ENCODE measurements at places on chromosomes 13 and 19.

DNA sequence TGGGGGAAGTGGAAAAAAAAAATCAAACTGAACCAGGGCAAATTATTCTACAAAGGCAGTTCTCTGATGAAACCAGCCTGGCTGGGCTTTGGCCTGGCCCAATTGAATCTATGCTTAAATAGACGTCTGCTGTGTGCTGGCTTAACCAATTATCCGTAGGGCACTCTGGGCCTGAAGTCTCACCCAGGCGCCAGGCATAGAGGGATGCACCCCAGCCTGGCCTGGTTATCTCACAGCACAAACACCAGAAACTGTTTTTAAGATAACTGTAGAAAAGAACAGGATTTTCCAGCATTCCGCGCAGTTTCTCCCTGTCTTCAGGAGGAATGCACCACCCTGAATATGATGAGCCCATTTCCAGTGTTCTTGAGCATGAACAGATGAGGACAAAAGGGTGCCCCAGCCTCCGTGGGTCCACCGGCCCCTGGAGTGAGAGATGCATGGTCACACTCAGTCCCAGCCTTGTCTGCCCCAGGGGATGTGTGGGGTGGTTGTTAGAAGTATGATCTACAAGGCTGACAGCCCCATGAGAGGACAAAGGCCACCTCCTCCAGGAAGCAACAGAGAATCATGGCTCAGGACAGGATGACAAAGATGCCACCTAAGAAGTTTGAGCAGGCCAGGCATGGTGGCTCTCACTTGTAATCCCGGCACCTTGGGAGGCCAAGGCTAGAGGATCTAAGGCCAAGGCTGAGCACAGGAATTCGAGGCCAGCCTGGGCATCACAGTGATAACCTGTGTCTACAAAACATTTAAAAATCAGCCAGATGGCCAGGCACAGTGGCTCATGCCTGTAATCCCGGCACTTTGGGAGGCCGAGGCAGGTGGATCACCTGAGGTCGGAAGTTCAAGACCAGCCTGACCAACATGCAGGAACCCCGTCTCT is 50.2 kb downstream of the PEPD start:
- no peak for DNase-seq

- no peak for DNase-seq
These were observed 49.8 kb downstream of the VAV1 start for GRCh38 chr19:6822311-6822670.

DNA sequence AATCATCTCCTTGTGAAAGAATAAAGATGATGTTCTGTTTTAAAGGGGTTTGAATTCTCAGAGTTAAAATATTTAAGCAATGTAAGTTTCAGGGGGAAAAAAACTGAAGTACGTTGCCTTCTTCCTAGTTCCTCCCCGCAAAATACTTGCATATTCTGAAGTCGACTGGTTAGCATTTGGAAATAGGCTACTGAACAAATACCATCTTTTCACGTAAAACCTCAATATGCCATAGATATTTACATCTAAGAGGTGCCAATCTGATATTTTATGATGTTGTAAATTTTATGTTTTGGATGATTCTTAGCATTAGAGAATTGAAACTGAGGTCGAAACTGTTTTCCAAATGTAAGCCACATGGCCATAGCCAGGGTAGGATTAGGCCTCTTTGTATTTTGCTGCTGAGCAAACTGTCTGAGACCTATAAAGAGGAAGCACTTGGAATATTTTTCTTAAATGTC is 138.3 kb downstream of the FLT1 start:
- DNase-seq, result no peak

DNA sequence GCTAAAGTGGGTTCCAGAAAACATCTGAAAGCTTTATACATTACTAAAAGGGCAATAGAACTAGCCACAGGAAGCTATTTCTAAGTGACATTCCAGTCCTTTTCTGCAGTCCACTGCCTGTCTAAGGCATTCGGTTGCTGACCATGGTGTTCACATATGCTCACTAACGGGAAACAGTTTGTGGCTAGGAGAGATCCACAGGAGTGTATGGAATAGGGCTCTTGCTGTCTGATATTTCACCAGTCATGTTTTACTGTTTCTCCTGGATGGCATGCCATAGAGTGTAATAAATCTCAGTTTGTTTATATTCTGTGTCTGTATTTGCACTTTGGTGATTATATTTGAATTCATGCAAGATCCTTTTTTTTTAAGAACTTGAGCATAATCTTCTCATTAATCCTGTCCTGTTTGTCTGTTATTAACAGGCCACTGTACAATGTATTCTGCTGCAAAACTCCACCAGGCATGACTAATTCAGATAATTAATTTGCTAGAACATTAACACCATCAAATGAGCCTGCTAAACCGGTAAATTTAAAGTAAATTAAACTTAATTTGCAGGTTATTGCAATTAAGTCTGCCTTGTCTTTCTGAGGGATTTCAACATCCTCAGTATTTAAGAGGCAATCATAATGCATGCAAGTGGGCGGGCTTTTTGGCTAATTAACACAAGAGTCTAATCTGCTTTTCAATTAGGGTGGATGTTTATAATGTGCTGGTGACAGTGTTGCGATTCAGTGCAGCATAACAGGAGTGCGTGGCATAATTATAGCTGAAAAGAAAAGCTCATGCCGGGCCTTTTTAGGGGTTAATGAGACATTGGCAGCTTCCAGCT is 201.3 kb downstream of the POU4F1 start:
- DNase-seq, result no peak

DNA sequence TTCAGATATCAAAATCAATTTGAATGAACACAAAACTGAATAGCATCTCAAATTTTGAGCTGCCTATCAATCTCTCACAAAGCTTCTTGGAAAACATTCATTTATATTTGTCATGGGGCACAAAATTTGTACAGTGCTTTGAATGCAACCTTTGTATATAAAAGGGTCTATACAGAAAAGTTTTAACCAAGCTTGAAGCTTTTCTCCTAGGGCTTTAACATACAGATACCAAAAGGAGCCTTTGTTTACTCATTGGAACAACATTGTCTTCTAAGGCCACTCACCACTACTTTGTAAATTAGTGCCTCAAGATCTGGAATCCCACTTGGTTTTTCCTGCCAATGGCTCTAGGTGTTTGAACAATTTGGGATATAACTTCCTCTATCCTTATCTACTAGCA is 21.2 kb downstream of the LNX2 start:
- DNase-seq, result no peak

GRCh38 chr19:3512562-3513228 is 6.6 kb downstream of the FZR1 start:
- no peak for DNase-seq

GRCh38 chr13:80336370-80336769 is 4.6 kb downstream of the SPRY2 start:
- no peak for DNase-seq

DNA sequence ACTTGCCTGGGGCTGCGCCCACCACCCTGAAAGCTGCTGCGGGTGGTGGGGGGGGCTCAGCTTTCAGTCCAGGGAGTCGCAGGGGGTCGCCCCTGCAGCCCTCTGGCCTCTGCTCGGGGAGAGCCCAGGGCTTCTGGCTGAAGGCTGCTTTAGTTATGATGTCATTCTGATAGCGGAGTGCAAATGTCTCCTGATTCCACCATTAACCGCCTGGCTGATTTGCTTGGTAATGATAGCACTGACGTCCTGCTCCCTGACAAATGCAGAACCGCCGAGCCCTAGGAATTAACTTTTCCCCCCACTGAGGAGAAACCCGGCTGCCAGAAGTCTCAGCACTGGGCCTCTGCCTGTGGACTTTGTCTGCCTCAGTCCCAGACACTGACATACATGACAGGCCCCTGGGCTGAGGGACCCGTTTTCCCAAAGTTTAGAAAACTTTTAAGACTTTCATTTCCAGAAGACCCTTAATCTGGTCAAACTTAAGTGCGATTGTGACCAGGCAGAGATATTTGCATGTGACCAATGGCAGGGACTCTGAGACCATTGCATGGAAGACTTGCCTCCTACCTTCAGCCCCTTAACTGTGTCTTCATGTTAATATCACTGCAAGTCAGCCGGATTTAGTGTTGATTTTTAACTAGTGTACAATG is 142.5 kb upstream of the ZNF536 start:
- DNase-seq, result no peak

DNA sequence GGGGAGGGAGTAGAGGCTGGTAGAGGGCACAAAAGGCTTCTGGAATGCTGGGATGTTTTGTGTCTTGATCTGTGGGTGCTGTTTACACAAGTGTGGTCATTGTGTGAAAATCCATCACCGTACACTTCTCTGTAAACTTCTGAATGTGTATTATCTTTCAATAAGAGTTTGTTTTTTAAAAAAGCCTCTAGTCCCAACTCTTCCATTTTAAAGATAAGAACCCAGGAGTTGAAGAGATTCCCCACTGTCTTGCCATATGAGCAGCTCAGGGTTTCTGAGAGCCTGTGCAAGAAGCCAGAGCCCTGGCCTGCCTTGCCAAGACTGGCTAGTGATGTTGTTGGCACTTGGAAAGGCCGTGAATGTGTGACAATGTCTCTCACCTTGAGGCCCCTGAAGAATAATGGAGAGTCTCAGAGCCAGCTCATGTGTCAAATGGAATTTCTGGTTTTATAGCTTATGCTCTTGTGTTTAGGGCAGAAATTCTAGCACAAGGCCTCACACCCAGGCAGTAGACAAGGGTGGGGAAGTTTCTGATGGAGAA is 57.5 kb upstream of the NPAS1 start:
- no peak for DNase-seq
